Spinal cord (tissue), 10 donors: ENCODE measurements at places on chromosomes 5 and 9. TPM values are rescaled to one million over a fixed set of nuclear protein-coding genes. Genes with fewer than 3 reads are reported as not detected.

The PCDHGA11 gene
- 8.0 TPM for total RNA-seq

The PIP5K1B gene
- total RNA-seq: 19.9 TPM

The KYAT1 gene
- total RNA-seq: 12.1 TPM

The GPRIN1 gene
- 25.2 TPM for total RNA-seq

The HDHD3 gene
- total RNA-seq: 9.6 TPM

The RAD50 gene
- total RNA-seq: 27.7 TPM

The NMUR2 gene
- 0.30 TPM for total RNA-seq

The GRM6 gene
- total RNA-seq: 0.06 TPM

The CNTNAP3B gene
- 22.4 TPM for total RNA-seq
